ENCODE measurements at places on chromosomes 16 and 17.

DNA sequence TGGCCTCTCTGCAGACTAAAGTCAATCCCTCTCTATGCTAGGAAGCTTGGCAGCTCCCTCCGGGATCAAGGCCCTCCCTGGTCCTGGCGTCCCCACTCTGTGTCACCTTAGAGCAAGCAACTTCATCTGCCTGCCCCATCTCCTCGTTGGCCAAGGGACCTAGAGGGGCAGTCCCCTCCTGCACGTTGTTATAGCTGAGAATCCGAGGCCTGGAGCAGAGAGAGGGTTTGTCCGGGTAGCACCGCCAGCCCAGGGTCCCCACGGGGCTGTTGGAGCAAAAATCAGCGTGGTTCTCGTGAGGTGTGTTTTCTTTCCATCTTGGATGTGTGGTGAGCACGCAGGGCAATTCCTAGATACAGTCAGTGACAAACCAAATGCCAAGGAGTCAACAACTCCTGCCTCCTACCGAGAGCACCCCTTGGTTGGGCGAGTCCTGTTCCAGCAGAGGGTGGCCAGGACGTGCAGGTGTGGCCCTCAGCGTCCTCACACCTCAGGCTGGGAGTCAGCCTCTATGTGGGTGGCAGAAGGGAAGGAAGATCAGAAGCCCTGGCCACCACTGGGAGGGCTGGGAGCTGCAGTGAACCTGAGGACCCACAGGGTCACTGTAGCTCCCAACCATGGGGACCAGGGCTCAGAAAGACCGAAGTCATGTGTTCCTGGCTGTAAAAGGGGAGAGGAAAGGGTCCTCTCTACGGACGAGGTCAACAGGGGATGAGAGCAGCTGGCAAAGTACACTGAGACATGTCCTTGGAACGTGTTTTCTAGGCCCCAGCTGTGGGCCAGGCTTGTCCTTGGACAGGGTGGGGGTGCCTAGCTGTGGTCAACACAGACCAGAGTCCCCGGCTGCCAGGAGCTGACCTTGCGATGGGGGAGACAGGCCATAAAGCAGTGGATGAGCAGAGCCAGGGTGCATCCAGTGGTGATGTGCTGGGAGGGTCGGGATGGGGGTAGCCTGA is 85.6 kb upstream of the CIBAR2 start:
- no peak for DNase-seq

- no peak for DNase-seq
These were observed 41.5 kb downstream of the TK2 start for GRCh38 chr16:66508248-66508913.

DNA sequence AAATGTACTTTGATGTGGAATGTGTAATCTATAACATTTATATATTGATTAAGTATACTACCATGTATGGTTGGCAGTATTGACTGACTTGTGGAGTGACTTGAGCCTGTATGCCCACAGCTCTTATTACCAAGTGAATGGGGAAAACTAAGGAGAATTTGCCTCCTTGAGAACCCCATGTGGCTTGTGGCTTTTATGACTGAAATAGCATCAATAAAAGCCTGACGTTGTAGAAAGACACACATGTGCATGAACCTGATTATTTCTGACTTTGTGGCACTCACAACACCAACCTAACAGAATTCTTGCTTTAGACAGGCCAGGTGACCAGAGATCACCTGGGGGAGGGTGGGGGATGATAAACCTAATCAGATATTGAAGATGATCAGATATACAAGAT is 2.1 kb upstream of the LRRC75A start:
- DNase-seq: no peak

DNA sequence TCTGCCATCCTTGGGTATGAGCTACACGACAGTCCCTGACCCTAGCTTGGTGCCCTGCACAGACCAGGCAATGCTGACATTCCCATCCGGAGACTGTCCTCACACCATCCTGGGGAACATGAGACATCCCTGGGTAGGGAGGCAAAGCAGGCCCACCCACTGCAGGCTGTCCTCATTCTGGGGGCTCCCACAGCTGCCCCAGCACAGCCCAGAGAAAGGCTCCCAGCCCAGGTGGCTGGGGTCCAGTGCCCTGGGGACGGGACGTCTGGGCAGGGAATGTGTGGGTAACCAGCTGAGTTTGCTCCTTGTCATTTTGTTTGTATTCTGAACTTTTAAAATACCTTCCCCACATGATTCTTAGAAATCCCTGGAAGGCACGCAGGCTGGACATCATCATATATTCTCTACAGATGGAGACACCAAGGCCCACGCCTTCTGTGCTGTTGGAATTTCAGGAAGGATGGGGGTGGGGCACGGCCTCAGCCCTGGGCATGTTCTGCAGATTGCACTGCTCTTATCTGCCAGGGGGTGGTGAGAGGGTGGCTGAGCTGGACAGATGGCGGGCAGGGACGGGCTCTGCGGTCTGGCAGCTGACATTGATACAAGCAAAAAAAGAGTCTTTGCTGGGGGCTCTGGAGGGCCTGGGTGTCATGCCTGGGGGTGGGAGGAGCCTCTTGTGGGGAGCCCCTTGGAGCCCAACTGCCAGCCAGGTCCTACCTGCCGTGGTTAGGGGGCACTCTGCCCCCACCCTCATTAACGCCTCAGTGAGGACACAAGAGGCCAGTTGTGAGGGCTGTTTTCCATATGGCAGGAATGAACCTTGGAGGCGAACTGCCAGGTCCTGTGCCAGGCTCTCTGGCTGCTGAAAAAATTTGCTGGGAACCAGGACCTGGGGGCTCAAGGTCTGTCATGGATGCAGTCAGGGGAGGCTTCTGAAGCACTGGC is 28.4 kb downstream of the LRRC75A start:
- DNase-seq: no peak

GRCh38 chr16:81547194-81547938 is 102.8 kb downstream of the CMIP start:
- DNase-seq: no peak

GRCh38 chr16:30027588-30028437 is 3.3 kb downstream of the TLCD3B start:
- no peak for DNase-seq

GRCh38 chr16:49884033-49885015 is 28.4 kb upstream of the ZNF423 start:
- DNase-seq: no peak

- no peak for DNase-seq
These were observed 254.4 kb upstream of the PMFBP1 start for GRCh38 chr16:72426386-72426785.

DNA sequence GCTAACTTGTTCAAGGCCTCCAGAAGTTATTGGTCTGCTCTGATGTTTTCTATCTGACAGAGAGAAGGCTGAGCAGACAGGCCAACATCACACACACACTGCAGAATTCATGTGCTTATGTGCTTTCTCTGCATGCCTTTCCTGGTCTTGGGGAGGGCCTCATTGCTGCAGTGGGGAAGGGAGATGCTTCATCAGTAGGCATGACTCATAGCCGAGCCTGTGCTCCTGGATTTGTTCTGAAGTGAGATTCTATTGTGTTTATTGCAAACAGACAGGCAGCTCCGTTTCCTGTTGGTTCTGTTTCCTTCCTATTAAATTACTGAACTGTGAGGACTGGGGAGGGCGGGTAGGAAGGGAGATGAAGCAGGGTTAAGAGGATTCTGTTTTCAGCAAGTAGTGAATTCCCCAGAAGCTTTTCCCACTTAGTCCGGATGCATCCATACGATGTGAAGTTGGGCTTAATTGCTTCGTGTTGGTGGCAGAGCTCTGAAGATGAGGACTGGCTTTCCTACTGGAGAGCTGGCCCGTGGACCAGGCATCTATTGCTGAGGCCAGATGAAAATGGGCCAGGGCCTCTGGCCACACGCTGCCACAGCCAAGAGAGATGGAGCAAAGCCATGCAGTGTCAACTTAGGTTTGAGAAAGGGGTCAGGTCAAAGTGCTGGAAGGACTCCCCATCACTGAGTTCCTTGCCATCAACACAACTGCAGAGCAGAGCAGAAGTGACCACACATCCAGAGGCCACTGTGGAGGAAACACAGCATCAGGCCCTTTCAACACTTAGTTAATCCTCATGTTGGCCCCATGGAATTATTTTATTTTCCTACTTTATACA is 179.3 kb downstream of the UTP18 start:
- DNase-seq: no peak

- DNase-seq: no peak
These were observed 28.9 kb upstream of the MAP3K14 start for GRCh38 chr17:45345554-45346215.

- DNase-seq: no peak
These were observed 40.7 kb upstream of the DOC2B start for GRCh38 chr17:222172-222571.

DNA sequence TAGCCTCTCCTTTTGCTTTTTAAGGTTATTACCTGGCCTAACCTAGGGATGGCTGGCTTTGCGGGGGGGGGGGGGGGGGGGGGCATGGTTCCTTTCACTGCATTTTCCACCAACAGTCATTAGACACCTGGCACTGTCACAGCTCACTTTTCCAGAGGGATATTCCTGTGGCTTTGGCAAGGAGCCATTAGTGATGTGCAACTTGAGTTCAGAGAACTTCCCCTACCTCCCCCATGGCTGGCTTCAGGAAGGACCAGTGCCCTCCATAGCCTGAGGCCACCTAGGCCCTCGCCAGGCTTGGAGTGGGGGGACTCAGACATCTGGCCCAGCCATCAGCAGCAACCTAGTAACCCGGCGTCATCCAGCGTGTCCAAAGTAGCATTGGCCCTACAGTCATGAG is 234.6 kb downstream of the CPPED1 start:
- DNase-seq: no peak

DNA sequence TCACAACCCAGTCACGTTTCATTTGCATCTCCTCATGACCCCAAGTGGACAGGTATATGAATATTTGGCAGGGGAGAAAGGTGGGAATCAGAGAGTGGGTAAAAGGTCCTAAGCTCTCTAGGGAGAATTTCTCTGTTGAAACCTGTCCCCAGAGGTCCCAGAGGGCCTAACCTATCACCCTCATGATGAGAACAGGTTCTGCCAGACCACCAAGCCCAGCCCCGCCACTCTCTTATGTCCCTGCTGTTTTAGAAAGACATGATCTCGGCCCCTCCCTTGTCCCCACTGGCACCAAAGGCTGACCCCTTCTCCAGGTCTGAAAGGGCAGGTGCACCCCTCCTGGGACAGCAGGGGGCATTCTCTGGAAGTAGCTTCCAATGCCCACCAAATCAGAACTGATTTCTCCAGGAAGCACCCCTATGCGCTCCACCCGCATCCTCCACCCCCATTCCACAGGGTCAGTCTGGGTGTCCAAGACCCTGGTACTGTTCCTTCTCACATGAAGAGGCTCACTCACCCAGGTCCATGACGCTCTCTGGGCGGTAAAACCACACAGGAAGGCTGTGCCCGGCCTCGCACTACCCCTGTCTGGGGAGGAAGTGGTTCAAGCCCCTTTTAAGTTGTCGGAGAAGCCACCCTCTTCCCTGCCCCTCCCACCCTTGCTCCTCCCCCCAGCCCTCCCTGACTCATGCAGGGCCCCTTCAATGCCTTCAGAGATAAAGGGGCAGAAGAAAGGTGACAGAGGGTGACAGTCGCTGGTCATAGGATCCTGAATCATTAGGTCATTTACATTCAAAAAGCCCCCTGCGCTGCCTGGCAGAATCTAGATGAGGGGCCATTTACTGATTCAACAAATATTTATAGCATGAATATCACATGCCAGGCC is at the start of gene CCR7:
TSS of gene CCR7 (minus strand) at position 590 of the 886 bp plus-strand sequence. CDS start at position 527, 63 bp downstream.
- peak; percentile 68 for DNase-seq

DNA sequence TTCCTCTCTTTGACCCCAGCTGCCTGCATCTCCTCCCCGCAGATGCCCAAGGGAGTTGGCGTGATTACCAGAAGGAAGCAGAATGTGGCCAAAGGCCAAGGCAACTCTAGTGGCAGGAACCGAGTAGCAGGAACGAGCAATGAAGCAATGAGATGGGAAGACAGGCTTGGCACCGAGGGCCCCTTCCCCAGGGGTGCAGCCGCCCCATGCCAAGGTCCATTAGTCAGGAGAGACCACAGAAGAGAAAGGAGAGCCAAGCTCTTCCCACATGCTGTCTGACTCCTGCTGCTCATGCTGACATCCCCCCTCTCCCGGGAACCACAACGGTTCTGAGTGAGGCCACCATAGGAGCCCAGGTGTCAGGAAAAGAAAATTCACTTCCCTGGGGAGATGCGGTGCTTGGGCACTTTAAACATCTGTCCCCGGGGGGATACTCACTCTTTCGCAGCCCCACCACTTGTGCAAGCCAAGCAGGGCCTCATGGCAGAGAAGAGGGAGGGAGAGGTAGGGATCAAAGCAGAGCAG is 67.4 kb downstream of the MYO18A start:
- no peak for DNase-seq

- DNase-seq: no peak
These were observed 8.5 kb downstream of the ABCA10 start for GRCh38 chr17:69220098-69220497.

DNA sequence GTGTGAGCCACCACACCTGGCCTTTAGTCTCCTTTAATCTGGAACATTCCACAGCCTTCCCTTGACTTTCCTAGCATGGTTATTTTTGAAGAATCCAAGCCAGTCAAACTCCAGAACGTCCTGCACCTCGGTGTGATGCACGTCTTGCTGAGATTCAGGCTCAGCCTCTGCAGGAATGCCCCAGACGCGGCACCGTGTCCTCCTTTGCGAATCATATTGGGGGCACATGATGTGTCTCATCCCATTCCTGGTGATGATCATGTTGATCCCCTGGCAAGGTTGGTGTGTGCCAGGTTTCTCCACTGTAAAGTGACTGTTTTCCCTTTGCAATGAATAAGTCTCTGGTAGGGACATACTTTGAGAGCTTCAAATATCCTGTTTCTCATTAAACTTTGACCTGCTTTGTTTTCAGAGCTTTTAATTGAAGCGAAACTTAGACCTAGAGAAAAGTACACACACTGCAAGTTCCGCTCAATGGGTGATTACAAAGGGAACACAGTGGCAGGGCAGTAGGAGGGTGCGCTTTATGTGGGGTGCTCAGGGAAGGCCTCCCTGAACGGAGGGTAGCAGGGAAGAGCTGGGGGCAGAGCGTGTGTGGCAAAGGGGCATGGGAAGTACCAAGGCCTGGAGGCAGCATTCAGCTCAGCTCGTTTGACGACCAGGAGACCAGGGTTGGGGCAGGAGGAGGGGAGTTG is 9.6 kb upstream of the ATP2C2 start:
- DNase-seq: no peak

- DNase-seq: no peak
These were observed 141.8 kb downstream of the GRIN2A start for GRCh38 chr16:10040136-10041080.
